ENCODE measurements at places on chromosomes 7 and 10.

GRCh38 chr7:117399820-117400422 lies 27.4 kb downstream of the ASZ1 start:
- no peak for DNase-seq

- DNase-seq: no peak
These were observed 793.1 kb upstream of the AUTS2 start for GRCh38 chr7:68805159-68805558.

DNA sequence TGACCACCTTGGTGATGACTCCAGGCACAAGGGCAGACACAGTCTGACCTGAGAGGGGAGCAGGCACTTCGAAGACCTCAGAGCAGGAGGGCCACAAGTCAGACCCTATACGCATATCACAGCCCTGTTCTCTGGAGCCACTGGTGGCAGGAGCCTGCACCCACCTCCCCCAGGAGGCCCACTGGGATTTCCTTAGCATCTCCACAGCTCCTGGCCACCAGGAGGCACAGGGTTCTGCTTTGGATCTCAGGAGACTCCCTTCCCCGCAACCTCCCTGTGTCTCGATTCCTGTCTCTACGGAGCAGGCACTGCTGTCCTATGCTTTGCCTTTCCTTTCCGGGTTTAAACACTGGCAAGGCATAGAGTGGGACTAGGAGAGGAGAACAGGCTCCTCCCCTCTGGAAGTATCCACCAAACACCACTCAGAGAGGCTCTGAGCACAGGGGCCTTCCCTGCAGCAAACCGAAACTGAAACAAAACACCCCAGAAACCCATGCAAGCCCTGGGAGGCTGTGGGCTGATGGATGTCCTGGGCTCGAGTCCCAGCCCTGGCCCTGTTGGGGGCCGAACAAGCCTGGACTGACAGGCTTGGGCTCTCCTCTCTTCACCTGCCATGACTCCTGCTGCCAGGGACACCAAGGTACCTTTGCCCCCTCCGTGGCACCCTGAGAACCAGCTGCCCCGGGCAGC lies 166.3 kb downstream of the NEURL1 start:
- peak; percentile 77 for DNase-seq

DNA sequence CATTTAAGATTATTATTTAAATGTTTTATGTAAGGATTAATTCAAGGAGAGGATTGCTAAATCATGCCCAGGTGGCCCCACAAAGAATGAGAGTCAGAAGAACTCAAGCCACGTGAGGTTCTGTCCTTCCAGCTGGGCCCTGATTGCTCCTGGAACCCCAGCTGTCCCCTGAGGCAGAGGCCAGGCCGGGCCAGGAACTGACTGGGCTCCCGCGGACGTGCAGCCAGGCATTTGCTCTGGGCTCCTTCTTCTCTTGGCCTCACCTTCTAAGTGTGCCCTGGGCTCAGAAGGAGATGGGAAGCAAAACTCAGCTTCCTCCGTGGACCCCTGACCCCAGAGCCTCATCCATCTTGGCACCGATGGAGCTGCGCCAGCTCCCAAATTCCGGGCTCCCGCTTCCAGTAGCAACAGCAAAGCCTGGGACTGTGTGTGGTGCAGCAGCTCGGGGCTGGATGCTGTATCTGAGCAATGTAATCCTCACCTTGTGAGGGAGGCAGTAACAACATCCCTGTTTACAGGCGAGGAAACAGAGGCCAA lies 250.6 kb upstream of the PPP2R2D start:
- DNase-seq: no peak

- peak; percentile 3 for DNase-seq
These were observed 58.1 kb downstream of the CSGALNACT2 start for GRCh38 chr10:43196131-43196980.

DNA sequence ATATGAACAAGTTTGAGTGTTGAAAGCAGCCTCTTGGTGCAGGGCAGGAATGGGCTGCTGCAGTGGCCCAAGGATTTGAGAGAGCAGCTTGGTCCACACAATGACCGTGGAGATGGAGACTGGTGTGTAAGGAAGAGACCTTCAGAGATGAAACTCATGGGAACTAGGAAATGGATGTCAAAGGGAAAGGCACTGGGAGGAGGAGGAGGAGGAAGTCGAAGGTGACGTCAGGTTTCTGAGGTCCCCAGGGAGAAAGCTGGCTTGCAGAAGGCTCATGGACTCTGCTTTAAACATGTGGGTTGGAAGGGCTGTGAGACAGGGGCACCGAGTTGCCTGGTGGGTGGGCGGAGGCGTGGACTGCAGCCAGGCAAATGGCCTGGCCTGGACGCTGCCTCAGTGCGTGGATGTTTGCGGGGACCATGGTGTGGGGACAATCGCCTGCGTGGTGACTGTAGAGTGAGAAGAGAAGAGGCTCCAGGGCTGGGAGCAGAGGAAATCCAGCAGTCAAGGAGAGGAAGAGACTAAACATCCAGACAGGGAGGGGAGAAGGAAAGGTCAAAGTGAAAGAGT lies 14.6 kb downstream of the C10orf71 start:
- DNase-seq: peak; percentile 38

DNA sequence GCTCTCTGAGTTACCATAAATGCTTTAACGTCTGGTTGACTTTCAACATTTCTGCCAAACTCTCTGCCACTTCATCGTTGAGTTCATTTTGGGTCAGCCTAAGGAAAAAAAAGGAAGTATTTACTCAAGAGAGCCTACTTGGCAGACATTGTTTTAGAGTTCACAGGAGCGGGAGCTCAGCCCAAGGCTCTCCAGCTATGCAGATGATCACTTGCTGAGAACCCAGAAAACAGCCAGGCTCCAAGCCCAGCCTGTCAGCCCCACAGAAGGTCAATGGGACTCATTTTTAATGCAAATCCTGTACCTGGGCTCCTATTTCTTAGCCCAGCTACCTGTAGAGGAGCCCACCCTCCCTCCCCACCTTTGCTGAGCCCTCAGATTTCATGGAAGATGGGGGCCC lies 45.5 kb downstream of the NOD1 start:
- DNase-seq: peak; percentile 69

GRCh38 chr7:23710000-23710399 lies at the start of gene STK31:
Gene STK31 (plus strand): TSS chr7:23710219. CDS start chr7:23710286, 67 bp downstream.
- DNase-seq: no peak

DNA sequence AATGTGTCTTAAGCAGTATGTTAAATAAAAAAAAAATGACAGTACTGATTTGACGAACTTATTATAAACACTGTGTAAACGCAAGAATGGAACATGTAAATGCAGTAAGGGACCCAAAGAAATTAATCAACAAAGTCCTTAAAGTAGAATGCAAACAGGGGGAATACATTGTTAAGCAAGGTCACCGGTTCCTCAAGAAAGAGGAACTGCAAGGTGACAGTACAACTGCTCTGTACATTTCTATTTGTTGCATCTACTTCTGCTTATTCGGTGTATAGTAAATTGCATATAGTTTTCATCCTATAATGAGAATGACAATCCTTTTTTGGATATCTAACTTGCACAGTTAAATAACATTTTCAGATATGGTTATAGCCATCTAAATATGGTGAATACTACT lies 387.0 kb upstream of the SEMA3D start:
- no peak for DNase-seq

DNA sequence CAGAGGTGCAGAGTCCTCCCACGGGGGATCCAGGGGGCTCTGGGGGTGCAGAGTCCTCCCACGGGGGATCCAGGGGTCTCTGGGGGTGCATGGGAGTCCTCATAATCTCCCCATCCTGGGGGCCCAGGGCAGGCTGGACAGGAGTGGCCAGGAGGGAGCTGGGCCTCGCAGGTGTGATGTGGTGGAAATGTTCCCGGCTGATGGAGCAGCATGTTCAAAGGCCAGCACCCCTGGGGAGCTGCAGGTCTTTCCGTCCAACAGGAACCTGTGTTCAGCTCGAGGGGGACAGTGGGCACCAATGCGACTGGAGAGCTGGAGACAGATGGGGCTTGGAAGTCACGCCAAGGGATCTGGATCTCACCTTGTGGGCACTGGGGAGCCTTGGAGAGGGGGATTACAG lies 38.5 kb upstream of the PSMG3 start:
- DNase-seq: peak; percentile 51

DNA sequence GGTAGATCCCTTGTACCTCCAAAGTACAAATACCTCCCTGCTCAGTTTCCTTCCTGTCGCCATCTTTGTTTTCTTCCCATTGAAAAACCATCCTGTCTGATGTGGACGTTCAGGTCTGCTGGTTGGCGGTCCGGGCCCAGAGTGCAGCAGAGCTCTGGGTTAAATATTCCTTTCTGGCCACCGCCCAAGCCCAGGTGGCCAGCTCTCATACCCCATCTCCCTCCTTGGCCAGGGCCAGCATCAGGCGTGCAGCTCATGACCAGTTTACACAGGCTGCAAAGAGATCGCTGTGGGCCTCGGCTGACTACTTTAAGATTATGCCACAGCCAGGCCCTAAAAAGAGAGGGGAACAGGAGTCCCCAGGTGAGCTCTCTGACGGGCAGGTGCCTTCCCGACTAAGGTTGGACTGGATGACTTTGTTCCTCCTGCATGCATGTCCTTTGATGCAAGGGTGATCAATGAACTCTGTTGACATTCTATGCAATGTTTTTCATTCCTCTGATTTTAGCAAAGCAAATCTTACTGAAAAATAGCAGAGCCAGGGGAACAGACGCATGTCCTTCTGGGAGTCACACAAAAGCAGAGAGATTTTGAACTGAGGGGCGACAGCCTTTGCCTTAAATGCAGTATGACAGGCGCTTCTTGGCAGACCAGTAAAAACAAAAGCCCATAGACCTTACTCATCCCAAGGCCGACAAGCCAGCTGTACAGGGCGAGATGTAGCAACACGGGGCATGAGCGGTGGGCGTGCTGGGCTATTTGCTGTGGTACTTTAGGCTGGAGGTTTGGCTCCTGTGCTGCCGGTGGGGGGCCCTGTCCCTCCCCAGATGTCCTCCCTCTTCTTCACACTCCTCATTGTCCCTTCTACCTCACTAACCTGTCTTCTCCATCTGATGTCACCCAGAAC lies 33.3 kb upstream of the SH2B2 start:
- DNase-seq: no peak

DNA sequence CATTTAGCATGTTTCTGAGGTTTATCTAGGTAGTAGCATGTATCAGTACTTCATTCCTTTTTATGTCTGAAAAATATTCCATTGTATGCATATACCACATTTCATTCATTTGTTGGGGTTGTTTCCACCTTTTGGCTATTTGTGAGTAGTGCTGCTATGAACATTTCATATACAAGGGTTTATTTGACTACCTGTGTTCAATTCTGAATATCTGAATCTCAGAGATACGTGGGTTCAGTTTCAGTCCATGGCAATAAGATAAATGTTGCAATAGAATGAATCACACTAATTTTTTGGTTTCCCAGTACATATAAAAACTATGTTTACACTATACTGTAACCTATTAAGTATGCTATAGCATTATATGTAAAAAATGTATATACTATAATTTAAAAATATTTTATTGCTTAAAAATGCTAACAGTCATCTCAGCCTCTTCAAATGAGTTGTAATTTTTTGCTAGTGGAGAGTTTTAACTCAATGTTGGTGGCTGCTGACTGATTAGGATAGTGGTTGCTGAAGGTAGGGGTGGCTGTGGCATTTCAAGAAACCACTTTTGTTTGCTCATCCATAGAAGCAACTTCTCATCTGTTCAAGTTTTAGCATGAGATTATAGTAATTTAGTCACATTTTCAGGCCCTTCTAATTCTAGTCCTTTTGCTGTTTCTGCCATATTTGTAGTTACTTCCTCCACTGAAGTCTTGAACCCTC lies 13.9 kb downstream of the PLEKHA1 start:
- no peak for DNase-seq

GRCh38 chr7:69781412-69781846 lies 183.2 kb downstream of the AUTS2 start:
- DNase-seq: peak; percentile 48

DNA sequence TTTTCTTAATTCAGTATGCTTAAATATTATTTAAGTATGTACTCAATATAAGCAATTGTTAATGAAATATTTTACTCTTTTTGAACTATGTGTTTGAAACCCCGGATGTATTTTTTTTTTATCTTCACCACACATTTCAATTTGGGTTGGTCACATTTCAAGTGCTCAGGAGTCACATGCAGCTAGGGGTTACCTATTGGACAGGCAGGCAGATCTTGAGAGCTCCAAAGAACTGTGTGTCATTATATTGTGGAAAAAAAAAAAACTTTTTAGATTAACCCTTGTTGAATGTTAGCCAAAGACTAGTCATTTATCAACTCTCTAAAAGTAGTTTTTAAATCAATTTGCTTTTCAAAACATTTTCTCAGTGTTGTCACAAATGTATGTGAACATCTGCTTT lies 37.2 kb downstream of the IKZF1 start:
- DNase-seq: no peak

DNA sequence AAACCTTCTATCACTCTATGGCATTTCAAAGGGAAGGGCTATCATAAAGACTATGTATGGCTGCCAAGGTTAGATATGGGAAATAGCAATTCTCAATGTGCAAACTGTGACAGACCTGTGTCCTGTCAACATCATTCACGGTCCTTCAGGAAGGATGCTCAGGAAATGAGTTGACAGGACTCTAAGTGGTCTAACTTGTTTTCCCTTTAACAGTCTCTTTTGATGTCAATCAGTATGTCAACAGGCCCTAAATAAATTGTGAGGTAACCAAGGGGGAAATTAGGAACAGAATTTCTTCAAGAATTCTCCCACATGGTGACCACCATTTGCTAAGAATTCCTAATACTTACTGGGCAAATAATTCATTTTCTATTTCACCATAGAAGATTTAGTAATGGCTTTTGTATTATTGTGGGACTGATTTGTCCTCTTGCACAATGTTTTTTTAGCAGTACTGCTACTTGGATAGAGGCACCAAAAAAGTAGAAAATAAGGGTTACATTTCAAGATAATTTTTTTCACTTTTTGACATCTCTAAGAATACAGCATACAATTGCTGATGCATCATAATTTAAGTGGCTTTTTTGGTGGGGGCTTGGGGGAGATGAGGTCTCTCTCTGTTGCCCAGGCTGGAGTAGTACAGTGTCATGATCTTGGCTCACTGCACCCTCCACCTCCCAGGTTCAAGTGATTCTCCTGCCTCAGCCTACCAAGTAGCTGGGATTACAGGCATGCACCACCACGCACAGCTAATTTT lies 275.8 kb downstream of the CACNA2D1 start:
- no peak for DNase-seq

DNA sequence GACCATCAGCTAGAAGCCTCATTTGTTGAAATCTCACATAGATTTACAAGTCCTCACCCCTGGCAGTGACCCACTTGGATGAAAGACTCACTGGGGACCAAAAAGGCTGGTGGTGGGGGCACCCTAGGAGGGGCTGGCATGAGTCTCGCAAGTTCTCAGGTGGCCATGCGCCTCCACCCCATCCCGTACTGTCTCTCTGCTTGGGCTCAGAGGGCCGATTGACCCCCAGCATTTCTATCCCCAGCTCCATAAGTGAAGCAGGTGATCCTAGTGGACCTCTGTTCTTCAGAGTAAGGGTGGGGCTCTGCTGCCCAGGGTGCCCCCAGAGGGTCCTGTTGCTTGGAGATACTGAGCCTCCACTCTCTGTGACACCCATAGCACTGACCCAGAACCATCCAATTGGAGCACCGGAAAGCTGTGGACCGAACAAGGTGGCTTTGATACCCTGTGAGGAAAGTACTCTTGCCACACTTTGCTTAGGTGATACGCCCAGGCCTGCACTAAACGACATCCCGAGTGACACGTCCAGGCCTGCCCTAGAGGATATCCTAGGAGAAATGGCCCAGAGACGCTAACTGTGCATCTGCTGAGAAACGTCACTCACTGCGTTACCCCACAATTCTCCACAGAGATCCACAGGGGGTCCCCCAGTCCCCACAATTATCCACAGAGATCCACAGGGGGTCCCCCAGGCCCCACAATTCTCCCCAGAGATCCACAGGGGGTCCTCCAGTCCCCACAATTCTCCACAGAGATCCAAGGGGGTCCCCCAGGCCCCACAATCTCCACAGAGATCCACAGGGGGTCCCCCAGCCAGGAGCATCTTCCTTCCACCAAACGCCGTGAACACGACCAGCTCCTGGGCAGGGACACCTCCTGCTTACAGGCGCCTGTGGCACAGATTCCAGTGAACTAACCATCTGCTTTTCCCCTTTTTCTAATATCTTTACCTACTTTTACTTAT lies 262.9 kb downstream of the PTPRN2 start:
- no peak for DNase-seq
